Activated B cell treated with CpG ODN at 0.5 μM for 24 hours (primary cell): ENCODE measurements at places on chromosomes 5 and 9.

- DNase-seq = no peak
Measured at GRCh38 chr5:179866241-179867078, 7.8 kb upstream of the MRNIP start.

DNA sequence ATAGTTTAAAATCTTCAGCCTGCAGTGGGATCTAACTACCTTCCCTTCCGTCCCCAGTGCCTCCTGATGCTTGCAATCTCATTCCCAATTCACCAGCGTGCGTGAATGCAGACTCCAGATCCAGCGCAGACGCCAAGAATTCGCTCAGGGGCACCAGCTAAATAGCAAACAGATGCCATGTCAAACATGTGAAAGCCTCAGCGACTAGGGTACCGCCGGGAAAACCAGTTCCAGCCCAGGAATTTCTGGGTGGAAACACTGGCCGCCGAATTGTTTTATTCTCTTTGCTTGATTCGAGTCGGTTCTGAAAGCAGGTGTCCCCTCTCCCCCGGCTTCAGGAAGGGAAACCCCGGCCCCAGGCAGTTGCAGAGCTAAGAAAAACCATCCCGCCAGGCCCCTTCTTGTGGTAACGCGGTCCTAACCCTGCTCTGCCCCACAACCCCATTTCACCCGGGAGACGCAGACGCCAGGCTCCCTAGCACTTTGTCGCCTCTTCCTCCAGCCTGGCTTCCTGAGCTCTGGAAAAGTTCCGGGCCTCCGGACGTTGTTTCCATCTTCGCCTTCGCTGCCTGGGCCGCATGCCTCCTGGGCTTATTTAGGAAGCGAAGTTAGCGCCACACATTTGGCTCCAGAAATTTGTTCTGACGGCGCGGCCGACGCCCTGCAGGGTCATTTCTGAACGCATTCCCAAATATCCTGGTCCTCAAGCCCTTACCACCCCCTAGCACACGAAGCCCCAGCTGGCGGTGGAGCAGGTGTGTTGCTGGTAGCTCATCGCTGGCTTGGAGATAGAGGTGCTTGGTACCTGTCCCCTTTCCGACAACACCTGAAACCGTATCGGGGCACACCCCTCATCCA lies 665 bp upstream of the LVRN start:
- no peak for DNase-seq

- DNase-seq = no peak
Measured at GRCh38 chr9:135505406-135506187, 5.1 kb downstream of the MRPS2 start.

GRCh38 chr5:146068206-146068605 lies 37.2 kb downstream of the PLAC8L1 start:
- DNase-seq = no peak

GRCh38 chr5:115575167-115576070 lies 26.9 kb downstream of the TICAM2 start:
- no peak for DNase-seq

- DNase-seq = no peak
Measured at GRCh38 chr9:120032639-120033038, 547.3 kb downstream of the CDK5RAP2 start.

DNA sequence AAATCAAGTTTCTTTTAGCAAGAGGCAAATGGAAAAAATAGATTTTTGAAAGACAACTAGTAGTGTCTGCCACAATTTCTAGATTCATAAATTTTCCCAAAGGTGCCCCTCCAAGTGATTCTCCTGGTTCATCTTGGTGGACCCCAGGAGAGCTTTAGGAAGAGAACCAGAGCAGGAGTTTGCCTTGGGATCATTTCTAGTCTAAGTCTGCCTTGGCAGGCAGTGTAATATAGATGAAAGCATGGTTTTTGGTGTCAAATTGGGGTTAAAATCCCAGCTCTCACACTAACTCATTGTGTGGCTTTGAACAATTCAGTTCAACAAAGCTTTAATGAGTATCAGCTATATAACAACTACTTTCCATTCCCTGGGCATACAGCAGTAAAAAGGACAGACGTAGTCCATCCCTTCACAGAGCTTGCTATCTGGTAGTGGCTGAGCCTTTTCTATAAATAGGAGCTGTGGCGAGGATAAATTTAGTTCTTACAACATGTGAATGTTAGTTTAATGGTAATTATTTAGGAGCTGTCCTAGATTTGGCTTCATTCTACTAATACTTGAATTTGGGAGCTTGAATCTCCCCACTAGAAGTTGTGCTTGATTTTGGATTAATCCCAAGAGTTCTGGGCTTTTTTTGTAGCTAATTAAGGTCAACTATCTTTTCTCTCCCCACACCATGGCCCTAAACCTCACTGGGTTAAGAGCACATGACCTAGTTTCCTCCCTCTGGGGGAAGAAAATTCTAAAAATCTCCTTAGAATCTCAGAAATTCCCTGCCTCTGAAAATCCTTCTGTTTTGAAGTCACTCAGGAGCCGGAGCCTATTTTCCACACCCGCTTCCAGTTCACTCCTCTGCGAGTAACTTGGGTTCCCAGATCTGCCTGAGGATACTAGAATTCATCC lies 197.8 kb downstream of the PCSK1 start:
- DNase-seq = no peak

GRCh38 chr9:8845808-8846207 lies 1046.2 kb upstream of the DMAC1 start:
- DNase-seq = no peak

- no peak for DNase-seq
Measured at GRCh38 chr9:110580850-110581249, 1.3 kb upstream of the SVEP1 start.

- no peak for DNase-seq
Measured at GRCh38 chr9:124499216-124499615, 8.0 kb downstream of the NR5A1 start.

- DNase-seq = no peak
Measured at GRCh38 chr5:163978897-163979296, 473.5 kb downstream of the MAT2B start.

- DNase-seq = no peak
Measured at GRCh38 chr5:162067162-162067561, 411 bp upstream of the GABRG2 start.

DNA sequence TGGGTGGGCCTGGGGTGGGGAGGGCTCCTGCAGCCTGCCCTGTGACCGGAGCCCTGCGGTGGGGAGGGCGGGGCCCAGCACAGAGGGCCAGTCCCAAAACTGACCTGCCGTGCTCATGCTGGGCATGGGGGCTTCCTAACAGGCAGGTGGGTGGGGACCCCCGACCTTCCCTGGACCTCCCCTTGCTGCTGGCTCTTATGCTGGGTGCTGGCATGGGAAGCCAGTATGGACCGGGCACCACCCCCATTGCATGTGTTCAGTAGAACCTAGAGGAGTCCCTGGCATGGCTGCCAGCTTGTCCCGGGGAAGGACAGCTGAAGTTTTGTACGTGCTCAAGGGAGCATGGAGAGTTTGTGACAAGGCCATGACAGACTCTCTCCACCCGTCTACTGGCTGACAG lies 37.1 kb downstream of the WNK2 start:
- DNase-seq = no peak

DNA sequence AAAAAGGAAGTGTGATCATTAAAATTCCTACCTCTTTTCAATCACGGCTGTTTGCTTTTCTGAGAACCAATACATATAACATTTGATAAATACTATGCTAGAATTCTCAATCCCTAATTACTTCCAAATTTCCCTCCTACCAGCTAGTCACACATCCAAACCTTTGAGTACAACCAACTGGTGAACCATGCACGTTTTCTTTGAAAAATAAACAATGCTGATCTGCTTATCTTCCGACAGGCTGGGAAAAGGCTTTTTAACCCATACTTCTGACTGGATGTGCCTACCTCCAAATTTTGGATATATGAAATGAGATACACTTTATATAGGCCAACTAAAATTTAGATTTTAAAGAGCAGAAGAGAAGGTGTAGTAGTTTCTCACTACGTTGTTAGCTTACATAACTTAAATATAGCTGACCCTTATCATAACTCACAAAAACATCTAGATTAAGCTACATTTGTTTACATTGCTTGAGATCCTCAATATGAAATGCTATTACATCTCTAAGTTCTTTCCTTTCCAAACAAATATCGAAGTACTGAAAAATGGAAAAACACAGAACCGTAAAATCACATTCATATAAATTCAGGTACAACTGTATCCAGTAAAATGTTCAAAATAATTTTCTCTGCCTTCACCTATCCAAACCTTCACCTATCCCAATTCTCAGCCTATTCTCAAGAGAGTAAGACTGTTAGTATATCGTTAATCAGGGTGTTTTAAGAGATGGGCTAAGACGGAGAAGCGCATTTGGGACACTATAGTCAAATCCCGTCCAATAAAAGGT lies 2.1 kb downstream of the NR3C1 start:
- no peak for DNase-seq

DNA sequence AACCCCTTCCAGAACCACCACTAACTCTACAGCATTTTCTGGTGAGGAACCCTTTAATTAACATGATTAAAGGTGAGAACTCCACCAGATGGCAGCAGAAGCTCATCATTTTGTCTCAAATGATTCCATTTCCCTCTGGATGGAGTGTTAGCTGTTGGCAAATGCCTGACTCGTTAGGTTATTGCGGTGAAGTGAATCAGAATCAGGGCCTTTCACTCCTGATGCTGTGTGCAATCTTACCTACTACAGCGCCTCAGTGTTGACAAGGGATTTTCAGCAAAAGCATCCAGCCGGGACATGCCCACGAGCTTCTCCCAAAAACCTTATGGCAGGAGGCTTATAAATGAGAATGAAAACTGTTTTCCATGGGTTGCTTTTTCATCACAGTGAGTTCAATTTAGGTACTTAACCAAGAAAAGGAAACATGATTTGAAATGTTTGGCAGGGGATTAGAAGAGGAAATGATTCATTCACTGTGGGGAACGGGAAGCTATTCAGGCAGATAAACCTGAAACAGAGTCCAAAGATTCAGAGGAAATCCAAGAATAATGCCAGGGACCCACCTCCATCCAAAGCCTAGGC lies 48.0 kb upstream of the CAST start:
- no peak for DNase-seq

- DNase-seq = no peak
Measured at GRCh38 chr5:143676802-143677201, 135.2 kb upstream of the HMHB1 start.

DNA sequence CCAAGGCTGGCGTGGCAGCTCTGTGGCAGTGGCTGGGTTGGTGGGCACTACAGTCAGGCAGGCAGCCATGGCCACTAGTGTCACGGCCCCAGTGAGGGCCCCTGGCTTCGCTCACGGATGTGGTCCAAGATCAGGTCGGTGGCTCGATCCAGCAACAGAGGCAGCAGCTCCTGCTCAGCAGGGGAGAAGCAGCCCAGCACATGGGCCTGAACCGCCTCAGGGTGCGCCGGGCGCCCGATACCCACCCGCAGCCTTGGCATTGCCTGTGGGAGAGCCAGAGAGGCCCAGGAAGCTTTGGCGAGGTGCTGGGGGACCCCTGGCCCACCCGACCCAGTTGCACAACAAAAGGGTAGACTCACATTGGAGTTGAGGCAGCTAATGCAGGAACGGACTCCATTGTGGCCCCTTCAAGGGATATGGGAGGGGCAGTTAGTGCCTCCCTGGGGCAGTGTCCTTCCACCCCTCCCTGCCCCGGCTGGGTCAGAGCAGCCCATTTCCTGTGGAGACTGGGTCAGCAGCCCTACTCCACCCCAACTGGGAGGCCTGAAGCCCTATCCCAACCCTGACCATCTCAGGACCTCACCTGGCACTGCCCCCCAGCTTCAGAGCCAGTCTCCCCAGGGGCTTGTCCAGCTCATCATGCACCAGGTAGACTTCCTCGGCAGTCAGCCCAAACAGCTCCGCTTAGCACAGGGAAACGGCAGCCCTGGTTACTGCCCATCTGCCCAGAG lies 1.3 kb downstream of the PTRH1 start:
- no peak for DNase-seq

GRCh38 chr5:144103611-144104485 lies 66.6 kb downstream of the YIPF5 start:
- no peak for DNase-seq

DNA sequence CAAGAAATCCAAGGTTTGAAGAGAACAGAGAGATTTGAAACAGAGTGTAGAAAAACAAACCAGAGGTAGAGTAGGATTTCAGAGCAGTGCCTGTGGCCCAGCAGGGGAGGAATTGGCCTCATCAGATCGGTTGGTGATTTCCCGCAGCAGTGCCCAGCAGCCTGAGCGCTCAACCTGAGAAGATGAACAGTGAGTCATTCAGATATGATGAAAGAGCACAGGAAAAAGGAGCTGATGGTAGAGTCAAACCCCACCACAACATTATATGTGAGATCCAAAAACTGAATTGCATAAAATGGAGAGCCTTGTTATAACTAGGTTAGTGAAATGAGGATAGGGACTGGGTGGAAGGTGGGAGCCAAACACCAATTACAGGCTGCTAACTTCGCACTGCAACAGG lies 248.9 kb downstream of the PIK3R1 start:
- no peak for DNase-seq

DNA sequence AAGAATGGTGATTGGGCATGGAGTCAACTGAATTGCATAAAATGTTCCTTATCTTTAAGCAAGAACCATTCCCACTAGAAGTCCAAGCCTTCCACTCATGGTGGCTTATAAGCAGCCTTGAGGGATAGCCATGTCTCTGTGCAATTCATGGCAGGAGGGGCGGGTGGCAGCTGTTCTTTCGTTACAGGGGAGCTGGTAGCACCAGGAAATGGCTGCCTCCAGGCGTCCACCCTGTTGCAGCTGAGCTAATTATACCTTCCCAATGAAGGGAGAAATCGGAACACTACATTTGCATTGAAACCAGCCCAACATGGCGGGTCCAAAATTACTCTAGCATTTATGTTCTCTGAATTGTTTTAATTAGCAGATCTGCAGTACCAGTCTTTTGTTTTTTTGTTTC lies 289.8 kb downstream of the NTRK2 start:
- DNase-seq = no peak

GRCh38 chr5:146426853-146427618 lies 20.1 kb upstream of the TCERG1 start:
- no peak for DNase-seq

GRCh38 chr5:131264451-131265099 lies 722 bp downstream of the CDC42SE2 start:
- DNase-seq = peak; percentile 44

- no peak for DNase-seq
Measured at GRCh38 chr9:34520505-34521385, 2.0 kb downstream of the ENHO start.

- DNase-seq = no peak
Measured at GRCh38 chr5:122761115-122761514, 13.8 kb upstream of the SNX2 start.
